ENCODE measurements at places on chromosomes 16 and 17. TPM values are rescaled to one million over a fixed set of nuclear protein-coding genes. Genes with fewer than 3 reads are reported as not detected.

DNA sequence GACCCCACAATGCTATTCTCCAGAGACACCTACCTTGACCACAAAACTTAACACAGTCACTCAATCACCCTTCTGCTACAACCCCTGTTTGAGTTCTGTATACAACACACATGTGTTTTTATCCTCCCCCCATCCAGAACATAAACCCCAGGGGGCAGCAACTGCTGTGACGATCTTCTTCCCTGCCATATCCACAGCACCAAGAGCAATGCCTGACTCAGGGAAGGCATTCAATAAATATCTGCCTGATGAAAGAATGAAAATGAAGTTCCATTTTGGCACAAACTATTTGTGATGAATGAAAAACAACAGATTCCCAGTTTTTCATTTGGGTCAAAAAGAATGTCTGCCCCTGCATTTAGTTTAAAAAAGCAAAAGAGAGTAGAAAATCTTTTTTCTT lies 27.0 kb downstream of the ASIC2 start:
- DNase-seq, result no peak
- H3K4me3 ChIP-seq, result no peak overlapping the region
- no peaks in the 10 kb centered on the region for H3K4me1 ChIP-seq
- no peak overlapping the region for H3K27ac ChIP-seq
- H3K36me3 ChIP-seq, result no peaks in the 10 kb centered on the region

DNA sequence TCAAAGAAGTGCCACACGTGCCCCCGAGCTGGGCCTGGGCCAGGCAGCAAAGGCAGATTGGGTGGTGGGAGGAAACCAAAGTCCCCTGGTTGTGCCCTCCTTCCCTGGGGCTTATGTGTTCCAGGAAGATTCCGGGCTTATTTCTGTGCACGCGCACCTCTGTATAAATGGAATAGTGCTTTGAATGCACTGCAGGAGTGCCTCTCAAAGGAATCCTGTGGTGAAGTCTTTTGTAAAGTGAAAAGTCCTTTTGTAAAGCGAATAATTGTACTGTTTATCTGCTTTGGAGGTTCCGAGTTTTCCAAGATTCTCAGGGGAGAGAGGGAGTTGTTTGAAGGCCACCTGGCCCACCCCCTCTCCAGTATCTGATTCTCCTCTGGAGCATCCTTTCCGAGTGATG lies 26.8 kb downstream of the C17orf75 start:
- H3K27me3 ChIP-seq, result peaks cover 3% of the 10 kb centered on the region
- DNase-seq, result no peak
- no peaks in the 10 kb centered on the region for H3K4me1 ChIP-seq
- no peak overlapping the region for H3K4me3 ChIP-seq

DNA sequence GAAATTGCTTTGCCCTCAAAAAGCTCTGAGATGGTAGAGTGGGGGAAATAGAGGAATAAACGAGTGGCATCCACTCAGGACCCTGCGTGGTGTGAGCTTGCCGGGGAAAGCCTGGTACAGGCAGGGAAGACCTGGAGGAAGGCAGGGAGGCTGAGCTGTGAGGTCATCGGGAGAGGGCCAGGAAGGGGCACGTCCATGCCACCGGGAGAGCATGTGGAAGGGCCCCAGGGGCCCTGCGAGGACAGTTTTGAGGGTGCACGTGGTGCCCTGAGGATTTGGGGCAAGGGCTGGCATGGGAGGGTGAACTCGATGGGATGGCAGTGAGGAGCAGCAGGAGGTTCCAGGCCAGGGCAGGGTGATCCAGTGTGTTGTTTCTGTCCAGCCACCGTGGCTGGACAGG lies 56.3 kb upstream of the CBFA2T3 start:
- H3K4me1 ChIP-seq, result peaks cover 30% of the 10 kb centered on the region
- no peak for DNase-seq
- H3K36me3 ChIP-seq, result no peaks in the 10 kb centered on the region
- no peak overlapping the region for H3K4me3 ChIP-seq

- no peaks in the 10 kb centered on the region for H3K36me3 ChIP-seq
- H3K27me3 ChIP-seq, result peaks cover 12% of the 10 kb centered on the region
- no peak overlapping the region for H3K27ac ChIP-seq
- peaks cover 9% of the 10 kb centered on the region for H3K4me1 ChIP-seq
- no peak for DNase-seq
These were observed 32.0 kb downstream of the GAS7 start for GRCh38 chr17:10166176-10166935.

DNA sequence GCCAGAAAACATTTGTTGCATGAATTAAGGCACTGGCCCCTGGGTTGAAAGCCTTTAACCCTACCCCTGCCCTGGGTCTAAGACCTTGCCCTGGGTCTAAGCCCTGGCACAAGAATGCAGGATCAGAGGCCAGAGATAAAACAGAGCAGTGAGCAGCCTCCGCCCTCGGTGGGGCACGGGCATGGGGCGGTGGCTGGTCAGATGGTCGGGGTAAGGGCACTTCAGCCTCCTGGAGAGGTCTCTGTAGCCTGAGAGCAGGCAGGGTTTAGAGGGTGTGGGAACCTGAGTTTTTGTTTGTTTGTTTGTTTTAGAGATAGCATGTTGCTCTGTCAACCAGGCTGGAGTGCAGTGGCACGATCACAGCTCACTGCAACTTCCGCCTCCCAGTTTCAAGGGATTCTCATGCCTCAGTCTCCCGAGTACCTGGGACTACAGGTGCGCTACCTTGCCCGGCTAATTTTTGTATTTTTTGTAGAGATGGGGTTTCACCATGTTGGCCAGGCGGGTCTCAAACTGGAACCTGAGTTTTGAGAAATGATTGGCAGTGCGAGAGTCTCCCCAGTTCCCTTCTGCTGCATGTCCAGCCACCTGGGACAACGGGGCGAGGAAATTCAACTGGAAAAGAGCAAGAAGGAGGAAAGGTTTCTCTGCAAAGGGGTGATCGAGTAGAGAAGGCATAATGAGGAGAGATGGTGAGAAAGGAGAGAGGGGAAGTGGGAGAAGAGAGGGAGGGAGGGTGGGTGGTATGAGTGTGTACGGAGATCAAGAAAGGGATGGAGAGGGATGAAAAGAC lies 27.7 kb downstream of the TNS4 start:
- no peak overlapping the region for H3K27ac ChIP-seq
- no peaks in the 10 kb centered on the region for H3K27me3 ChIP-seq
- H3K36me3 ChIP-seq, result no peaks in the 10 kb centered on the region
- H3K4me1 ChIP-seq, result peaks cover 11% of the 10 kb centered on the region

GRCh38 chr17:5705081-5705875 lies 121.0 kb upstream of the NLRP1 start:
- no peaks in the 10 kb centered on the region for H3K4me1 ChIP-seq
- H3K36me3 ChIP-seq, result no peaks in the 10 kb centered on the region
- H3K27me3 ChIP-seq, result peaks cover 24% of the 10 kb centered on the region
- no peak overlapping the region for H3K4me3 ChIP-seq

GRCh38 chr16:11163761-11164261 lies 92.2 kb downstream of the SOCS1 start:
- no peak for DNase-seq
- H3K27me3 ChIP-seq, result no peaks in the 10 kb centered on the region
- H3K4me1 ChIP-seq, result no peaks in the 10 kb centered on the region
- H3K36me3 ChIP-seq, result peaks cover 21% of the 10 kb centered on the region

GRCh38 chr17:81347437-81347836 lies 47.8 kb upstream of the BAHCC1 start:
- H3K4me1 ChIP-seq, result peaks cover 24% of the 10 kb centered on the region
- H3K27ac ChIP-seq, result no peak overlapping the region
- DNase-seq, result no peak
- peaks cover 4% of the 10 kb centered on the region for H3K36me3 ChIP-seq
- H3K27me3 ChIP-seq, result peaks cover 32% of the 10 kb centered on the region
- peak overlapping the region; percentile 73 for H3K4me3 ChIP-seq

- peaks cover 74% of the 10 kb centered on the region for H3K4me1 ChIP-seq
- DNase-seq, result no peak
- peak overlapping the region; percentile 69 for H3K4me3 ChIP-seq
- H3K27ac ChIP-seq, result no peak overlapping the region
These were observed 20.4 kb downstream of the PRCD start for GRCh38 chr17:76560036-76560876.

DNA sequence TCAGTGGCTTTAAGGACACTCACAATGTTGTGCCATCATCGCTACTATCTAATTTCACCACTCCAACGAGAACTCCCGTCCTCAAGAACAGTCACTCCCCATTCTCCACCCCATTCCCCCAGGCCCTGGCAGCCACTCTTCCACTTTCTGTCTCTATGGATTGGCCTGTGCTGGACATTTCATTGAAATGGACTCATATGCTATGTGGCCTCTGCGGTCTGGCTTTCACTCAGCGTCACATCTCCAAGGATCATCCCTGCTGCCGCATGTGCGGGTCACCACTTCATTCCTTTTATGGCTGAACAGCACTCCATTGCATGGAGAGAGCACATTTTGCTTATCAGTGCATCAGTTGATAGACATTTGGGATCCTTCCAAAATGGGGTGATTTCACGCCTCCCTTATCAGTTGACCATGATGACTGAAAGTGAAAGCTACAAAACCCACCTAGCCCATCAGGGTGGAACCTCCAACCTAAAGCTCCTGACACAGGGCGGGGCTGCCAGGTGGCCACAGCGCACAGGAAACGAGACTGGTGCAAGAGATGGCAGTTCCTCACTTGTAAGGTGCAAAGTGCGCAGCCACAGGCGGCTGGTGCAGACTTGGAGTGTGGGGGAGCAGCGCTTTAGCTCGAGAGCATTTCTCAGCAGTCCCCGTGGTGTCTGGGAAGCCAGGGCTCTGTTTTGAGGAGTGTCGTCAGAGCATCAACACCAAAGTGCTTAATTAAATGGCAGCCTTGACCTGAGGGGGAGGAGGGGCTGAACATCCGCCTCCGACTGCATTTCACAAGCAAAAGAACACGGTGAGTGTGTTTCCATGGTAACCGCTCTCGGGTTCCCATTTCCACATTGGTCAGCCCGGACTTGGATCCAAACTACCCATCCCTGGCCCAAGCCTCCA lies 23.8 kb downstream of the COTL1 start:
- peaks cover 13% of the 10 kb centered on the region for H3K36me3 ChIP-seq
- H3K27ac ChIP-seq, result peak overlapping the region; percentile 98
- H3K27me3 ChIP-seq, result no peaks in the 10 kb centered on the region
- peaks cover 66% of the 10 kb centered on the region for H3K4me1 ChIP-seq

GRCh38 chr16:84228256-84228838 lies 11.5 kb downstream of the KCNG4 start:
- H3K27ac ChIP-seq, result no peak overlapping the region
- H3K4me3 ChIP-seq, result no peak overlapping the region
- no peaks in the 10 kb centered on the region for H3K36me3 ChIP-seq
- DNase-seq, result no peak

- no peak for DNase-seq
- H3K4me3 ChIP-seq, result peak overlapping the region; percentile 78
- H3K27me3 ChIP-seq, result no peaks in the 10 kb centered on the region
- H3K4me1 ChIP-seq, result peaks cover 28% of the 10 kb centered on the region
- H3K36me3 ChIP-seq, result no peaks in the 10 kb centered on the region
These were observed 15.5 kb upstream of the SPNS2 start for GRCh38 chr17:4483012-4483840.

DNA sequence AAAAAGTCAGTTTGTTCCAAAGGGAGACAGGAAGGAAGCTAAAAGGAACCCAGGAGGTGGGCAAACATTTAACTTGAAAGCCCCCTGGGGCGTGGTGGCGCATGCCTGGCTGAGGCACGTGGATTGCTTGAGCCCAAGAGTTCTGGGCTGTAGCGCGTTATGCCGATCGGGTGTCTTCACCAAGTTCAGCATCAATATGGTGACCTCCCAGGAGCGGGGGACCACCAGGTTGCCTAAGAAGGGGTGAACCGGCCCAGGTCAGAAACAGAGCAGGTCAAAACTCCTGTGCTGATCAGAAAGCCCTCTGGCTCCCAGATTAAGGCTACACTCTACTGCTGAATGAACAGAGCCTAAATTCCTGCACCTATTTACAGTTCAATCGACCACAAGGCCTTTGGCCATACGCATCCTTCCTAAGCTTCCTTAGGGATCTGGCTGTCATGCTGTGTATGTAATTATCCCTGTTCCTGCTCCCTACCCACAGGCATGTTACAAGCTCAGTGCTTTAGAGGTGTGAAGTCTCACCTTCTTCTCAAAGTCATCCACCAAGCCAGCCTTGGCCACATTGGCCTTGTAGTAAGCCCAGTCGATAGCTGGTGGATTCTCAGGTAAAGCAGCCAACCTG lies 5.0 kb downstream of the ATP5PD start:
- H3K4me3 ChIP-seq, result no peak overlapping the region
- H3K27ac ChIP-seq, result no peak overlapping the region
- H3K4me1 ChIP-seq, result peaks cover 34% of the 10 kb centered on the region
- peaks cover 9% of the 10 kb centered on the region for H3K36me3 ChIP-seq
- no peaks in the 10 kb centered on the region for H3K27me3 ChIP-seq

DNA sequence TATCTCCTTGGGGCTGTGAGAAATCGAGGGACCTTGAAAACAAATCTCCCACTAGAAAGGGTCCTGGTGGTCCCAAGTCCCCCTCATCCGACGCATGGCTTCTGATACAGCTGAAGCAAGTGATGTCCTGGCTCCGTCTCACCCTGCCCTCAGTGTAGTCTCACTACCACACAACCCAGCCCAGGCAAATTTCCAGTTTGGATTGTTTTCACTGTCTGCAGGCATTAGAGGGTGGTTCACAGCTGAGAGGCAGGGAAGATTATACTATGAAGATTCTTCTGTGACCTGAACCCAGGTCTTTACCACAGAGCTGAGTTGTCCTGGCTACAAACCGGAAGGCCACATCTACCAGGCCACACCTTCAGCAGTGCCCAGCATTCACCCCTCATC lies 17.7 kb downstream of the ZNHIT3 start:
- H3K4me3 ChIP-seq, result no peak overlapping the region
- peaks cover 15% of the 10 kb centered on the region for H3K4me1 ChIP-seq
- no peak for DNase-seq
- no peak overlapping the region for H3K27ac ChIP-seq
- no peaks in the 10 kb centered on the region for H3K27me3 ChIP-seq

- H3K27me3 ChIP-seq, result no peaks in the 10 kb centered on the region
- H3K27ac ChIP-seq, result peak overlapping the region; percentile 94
- no peak for DNase-seq
- peaks cover 51% of the 10 kb centered on the region for H3K36me3 ChIP-seq
- peaks cover 53% of the 10 kb centered on the region for H3K4me1 ChIP-seq
These were observed 19.0 kb downstream of the SLC7A6 start for GRCh38 chr16:68283346-68283745.

- no peaks in the 10 kb centered on the region for H3K4me1 ChIP-seq
- no peak overlapping the region for H3K27ac ChIP-seq
- H3K4me3 ChIP-seq, result no peak overlapping the region
- H3K36me3 ChIP-seq, result no peaks in the 10 kb centered on the region
- peaks cover 27% of the 10 kb centered on the region for H3K27me3 ChIP-seq
These were observed 8.3 kb upstream of the ITGA3 start for GRCh38 chr17:50047488-50048126.

- no peak for DNase-seq
- H3K27me3 ChIP-seq, result no peaks in the 10 kb centered on the region
- no peak overlapping the region for H3K4me3 ChIP-seq
- H3K27ac ChIP-seq, result no peak overlapping the region
These were observed 152.9 kb upstream of the MYOCD start for GRCh38 chr17:12512694-12513355.

- no peaks in the 10 kb centered on the region for H3K36me3 ChIP-seq
- peaks cover 5% of the 10 kb centered on the region for H3K27me3 ChIP-seq
- no peak for DNase-seq
- peak overlapping the region; percentile 92 for H3K4me3 ChIP-seq
These were observed 23.0 kb downstream of the NPTX1 start for GRCh38 chr17:80453126-80453997.

CSF3 gene
- not detected for polyA plus RNA-seq

NPIPB6 gene
- polyA plus RNA-seq, result not detected

FTO gene
- polyA plus RNA-seq, result 87.8 TPM

GPR139 gene
- polyA plus RNA-seq, result not detected

SOCS1 gene
- 13.5 TPM for polyA plus RNA-seq

IGFBP4 gene
- polyA plus RNA-seq, result not detected

HEATR9 gene
- 0.07 TPM for polyA plus RNA-seq

Measured in naive thymus-derived CD8-positive, alpha-beta T cell (primary cell).